Uterus (tissue), 4 donors: ENCODE measurements at places on chromosomes 6 and 20. TPM values are rescaled to one million over a fixed set of nuclear protein-coding genes. Genes with fewer than 3 reads are reported as not detected.

Gene LGSN
- 0.41 TPM for total RNA-seq

Gene IRF4
- total RNA-seq = not detected

Gene SRF
- 18.2 TPM for total RNA-seq

Gene ANKRD66
- not detected for total RNA-seq

Gene NFS1
- 26.2 TPM for total RNA-seq

Gene ACSS2
- total RNA-seq = 54.7 TPM

Gene FAM162B
- 8.0 TPM for total RNA-seq
